Glomerular endothelial cell (primary cell): ENCODE measurements at places on chromosomes 7 and 10. TPM values are rescaled to one million over a fixed set of nuclear protein-coding genes. Genes with fewer than 3 reads are reported as not detected.

The PURB gene
- 17.0 and 21.4 TPM in 2 replicates for total RNA-seq

The HMX2 gene
- total RNA-seq = not detected in 2 replicates

- no peak for DNase-seq
These were observed 29.6 kb upstream of the SOSTDC1 start for GRCh38 chr7:16494955-16495719.

DNA sequence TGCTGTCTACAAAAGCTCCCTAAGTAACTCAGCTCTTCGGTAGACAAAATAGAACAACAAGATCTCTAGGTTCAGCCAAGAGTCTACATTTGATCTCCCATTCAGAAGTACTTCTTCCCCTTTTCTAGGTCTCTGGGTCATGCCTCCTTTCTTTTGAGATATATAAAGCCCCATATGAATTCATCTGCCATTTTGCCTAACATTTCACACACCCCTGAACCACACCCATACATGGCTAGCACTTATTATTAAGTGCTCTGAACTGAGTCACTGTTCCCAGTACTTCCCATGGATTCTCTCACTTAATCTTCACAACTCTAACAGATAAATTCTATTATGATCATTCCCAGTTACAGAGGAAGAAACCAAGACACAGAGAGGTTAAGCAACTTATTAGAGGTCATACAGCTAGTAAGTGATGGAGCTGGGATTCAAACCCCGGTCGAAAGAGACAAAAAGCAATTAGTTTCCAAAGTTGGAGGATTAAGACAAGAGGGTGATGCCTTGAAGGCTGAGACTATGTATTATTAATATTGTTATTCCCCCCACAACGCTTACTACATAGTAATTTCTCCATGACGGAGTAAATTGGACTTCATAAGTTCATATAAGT lies 17.3 kb downstream of the MYOF start:
- DNase-seq = no peak

- DNase-seq = no peak
These were observed 36.8 kb upstream of the R3HCC1L start for GRCh38 chr10:98097616-98098015.

GRCh38 chr10:69632516-69633199 lies 2.6 kb downstream of the FAM241B start:
- no peak for DNase-seq

DNA sequence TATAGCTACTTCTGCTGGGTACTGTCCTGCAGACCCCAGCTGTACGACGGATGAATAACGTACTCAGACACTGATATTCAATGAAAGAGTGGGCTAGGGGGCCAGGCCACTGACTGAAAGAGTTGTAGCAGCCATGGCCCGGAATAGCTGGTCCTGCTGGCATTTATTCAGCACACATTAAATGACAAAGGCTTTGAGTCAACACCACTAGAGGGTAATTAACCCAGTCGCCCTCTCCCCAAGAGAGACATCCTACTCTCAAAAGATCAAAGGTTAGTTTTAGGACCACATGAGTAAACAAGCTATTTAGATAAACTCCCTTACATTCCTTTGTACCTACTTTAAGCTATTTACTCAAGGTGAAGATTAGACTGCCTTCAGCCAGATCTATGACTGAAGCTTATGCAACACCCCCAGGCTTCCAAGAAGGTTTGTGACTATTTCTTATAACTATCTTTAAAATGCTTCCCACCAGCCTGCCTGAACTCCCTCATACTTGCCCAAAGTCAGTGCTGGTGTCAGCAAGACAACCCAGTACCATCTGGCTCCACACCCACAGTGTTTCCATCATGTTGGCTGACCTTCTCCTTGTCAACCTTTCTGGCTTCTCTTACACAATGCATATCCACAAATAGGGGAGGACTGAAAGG lies 629.1 kb downstream of the SORCS1 start:
- DNase-seq = no peak

The DOCK4 gene
- total RNA-seq = 112 and 150 TPM in 2 replicates

DNA sequence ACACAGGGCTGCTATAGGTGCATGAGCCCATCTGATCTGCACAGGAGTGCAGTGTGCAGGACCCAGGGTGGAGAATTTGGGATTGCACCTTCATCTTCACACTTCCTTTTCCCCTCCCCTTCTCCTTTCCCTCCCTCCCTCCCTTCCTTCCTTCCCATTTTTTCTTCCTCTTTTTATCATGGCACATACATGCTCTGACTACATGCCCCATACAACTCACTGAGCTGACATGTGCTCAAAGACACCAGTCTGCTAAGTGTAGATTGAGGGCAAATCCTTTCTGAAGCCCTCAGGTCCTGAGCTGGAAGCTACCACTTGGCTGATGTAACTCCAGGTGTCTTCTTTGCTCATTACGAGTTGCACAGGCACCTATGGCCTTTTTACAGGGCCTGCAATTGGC lies 365.3 kb upstream of the ZNF32 start:
- no peak for DNase-seq

The VWDE gene
- total RNA-seq = 0.35 TPM in 1 of 2 replicates, not detected in the other

The GPRIN2 gene
- 0.10 and 0.41 TPM in 2 replicates for total RNA-seq

GRCh38 chr10:83820033-83820432 lies 319.3 kb upstream of the GHITM start:
- peak; percentile 27 for DNase-seq

The PIK3CG gene
- total RNA-seq = 8.8 and 14.8 TPM in 2 replicates

DNA sequence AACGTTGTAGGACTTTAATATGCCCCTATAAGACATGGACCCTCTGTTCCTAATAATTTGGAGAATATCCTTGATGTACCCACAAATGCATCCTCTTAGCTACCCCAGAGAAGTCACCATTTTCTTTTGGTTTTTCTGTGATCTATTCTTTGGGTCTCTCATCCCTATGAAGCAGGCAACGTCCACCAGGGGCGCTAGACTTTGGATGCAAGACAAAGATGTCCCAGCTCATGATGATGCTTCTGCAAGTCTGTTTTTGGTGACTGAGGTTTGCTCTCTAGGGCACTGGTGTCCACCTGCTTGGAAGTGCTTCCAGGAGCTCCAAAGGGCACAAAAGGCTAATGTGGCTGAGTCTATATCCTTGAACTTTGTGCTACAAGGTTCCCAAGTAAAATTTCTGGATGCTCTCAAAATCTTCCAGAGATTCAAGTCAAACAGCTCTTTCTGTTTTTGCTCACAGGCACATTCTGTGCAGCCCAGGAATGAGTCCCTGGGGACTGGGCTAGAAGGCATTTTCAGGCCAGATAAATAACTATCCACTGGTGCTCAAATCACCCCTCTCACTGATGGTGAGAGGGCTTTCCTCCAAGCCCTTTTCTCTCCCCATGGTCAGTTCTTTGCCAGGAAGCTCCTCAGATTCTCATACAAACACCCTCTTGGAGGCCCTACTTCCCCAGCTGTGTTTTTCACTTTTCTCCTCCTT lies 166.4 kb downstream of the C7orf25 start:
- DNase-seq = no peak

- DNase-seq = no peak
These were observed 22.3 kb upstream of the NANOS1 start for GRCh38 chr10:119007211-119007574.

GRCh38 chr10:31319602-31320549 lies 860 bp downstream of the ZEB1 start:
- DNase-seq = no peak

- no peak for DNase-seq
These were observed 91.3 kb upstream of the SMIM30 start for GRCh38 chr7:113209449-113210203.

DNA sequence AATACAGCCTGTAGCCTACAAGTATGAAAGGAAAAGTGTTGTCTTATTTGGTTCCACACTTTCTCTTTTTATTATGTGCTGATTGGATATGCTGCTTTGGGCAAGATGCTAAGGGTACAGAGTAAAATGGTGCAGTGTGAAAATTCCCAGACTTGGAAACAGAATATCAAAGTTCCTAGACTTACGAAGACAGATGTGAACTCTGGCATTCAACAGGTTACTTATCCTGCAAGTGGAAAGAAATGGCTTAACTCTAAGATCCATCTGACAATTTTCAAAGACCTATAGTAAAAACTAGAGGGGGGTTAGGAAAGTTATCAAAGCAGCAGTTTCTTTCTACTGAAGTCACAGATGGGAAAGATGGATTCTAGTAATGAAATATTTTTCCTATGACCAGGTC lies 24.1 kb downstream of the CUTC start:
- DNase-seq = no peak

DNA sequence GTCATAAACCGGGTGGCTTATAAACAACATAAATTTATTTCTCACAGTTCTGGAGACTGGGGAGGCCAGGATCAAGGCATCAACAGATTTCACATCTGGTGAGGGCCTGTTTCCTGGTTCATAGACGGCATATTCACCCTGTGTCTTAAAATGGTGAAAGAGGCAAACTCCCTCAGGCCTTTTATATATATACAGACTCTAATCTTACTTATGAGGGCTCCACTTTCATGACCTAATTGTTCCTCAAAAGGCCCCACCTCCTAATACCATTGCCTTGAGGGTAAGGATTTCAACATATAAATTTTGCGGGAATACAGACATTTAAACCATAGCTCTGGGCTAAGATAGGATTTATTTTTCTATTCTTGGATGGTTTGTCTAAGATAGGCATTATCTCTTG lies 187.2 kb downstream of the PPP1R3A start:
- no peak for DNase-seq

The TRPV5 gene
- total RNA-seq = not detected in 2 replicates

DNA sequence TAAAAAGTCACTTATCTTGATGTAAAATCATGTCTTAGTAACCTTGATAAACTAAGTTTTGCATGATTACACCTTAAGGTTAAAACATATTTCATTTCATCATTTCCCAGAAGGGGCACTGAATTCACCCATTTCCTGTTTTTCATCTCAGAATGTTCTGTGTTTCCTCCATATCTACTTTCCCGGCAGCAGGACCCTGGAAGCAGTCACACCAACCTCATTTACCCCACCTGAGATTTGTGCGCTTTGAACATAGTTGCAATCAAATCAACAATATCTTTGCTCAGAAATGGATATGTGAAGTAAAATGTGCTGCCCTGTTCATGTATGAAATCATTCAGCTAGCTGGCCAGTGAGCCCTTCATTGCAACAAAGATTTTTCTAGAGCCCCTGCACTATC lies 46.8 kb downstream of the IKZF1 start:
- no peak for DNase-seq

The LRRC17 gene
- 34.6 and 71.4 TPM in 2 replicates for total RNA-seq

The CALD1 gene
- 151 and 251 TPM in 2 replicates for total RNA-seq

GRCh38 chr10:75008952-75009351 lies 102.5 kb upstream of the SAMD8 start:
- DNase-seq = no peak

DNA sequence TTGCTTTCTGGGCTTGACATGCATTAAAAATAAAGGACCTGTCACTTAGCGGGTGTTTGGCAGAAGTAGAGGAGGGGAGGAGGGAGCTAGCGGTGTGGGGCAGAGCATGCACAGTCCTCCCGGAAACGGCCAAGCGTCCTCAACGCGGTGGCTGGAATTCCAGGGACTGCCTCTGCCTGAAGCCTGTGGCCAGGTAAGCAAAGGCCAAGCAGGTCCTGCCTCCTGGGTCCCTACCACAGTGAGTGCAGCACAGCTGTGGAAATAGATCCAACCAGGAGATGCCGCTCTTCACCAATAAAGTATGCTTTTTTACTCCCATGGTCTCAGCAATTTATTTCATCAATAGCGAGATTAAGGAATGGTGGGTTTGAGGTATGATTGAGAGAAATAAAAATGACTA lies 323.4 kb downstream of the WDR37 start:
- DNase-seq = no peak

- DNase-seq = peak; percentile 90
These were observed 3.6 kb downstream of the PRKAR2B start for GRCh38 chr7:107047902-107048782.

GRCh38 chr7:101399759-101400158 lies 37.1 kb downstream of the COL26A1 start:
- no peak for DNase-seq

The CUBN gene
- 1.9 and 2.1 TPM in 2 replicates for total RNA-seq

GRCh38 chr7:135236727-135237126 lies 3.1 kb downstream of the STRA8 start:
- DNase-seq = no peak

DNA sequence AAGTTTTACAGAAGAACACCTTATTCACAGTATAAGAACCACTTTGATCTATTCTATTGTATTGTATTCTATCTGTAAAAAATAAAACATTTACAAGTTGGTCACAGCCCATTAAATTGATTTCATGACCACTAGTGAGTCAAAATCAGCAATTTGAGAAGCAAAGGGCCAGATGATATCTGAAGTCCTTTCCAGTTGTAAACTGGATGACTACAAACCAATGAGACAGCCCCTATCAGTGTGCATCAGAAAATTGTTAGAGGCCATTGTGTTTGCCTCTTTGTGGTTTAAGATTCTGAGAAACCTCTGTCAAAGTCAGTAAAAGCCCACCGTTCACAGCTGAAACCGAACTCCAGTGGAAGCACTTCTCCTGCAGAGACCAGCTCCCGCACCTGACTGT lies 54.8 kb downstream of the TBXAS1 start:
- DNase-seq = no peak

GRCh38 chr7:103031781-103032180 lies 42.8 kb downstream of the FBXL13 start:
- DNase-seq = no peak

The MALRD1 gene
- total RNA-seq = not detected in 2 replicates

The ZNF786 gene
- total RNA-seq = 7.8 and 7.9 TPM in 2 replicates
